ENCODE measurements at places on chromosomes 13 and 19.

GRCh38 chr13:82002710-82003109, 1661.8 kb upstream of the SPRY2 start:
- DNase-seq, result no peak

DNA sequence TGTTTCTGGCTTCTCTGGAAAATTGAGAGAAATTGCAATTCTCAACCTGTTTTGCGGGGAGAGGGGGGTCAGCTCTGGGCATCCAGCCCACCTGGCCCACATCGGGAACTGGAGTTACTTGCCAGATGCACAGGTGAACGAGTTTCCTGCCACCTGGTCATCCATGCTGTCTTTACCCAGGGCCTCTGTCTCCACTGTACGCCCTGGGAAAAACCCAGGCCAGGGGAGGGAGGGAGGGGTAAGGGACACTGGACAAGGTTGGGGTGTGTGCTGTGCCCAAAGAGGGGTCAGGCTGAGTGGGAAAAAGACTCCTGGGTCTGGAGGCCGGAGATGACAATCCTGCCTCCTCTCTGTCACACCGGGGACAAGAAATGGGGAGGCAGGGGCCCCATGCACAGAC, 307.6 kb downstream of the ZNF536 start:
- DNase-seq, result no peak

GRCh38 chr19:14559916-14560775, 11.7 kb downstream of the NDUFB7 start:
- no peak for DNase-seq

DNA sequence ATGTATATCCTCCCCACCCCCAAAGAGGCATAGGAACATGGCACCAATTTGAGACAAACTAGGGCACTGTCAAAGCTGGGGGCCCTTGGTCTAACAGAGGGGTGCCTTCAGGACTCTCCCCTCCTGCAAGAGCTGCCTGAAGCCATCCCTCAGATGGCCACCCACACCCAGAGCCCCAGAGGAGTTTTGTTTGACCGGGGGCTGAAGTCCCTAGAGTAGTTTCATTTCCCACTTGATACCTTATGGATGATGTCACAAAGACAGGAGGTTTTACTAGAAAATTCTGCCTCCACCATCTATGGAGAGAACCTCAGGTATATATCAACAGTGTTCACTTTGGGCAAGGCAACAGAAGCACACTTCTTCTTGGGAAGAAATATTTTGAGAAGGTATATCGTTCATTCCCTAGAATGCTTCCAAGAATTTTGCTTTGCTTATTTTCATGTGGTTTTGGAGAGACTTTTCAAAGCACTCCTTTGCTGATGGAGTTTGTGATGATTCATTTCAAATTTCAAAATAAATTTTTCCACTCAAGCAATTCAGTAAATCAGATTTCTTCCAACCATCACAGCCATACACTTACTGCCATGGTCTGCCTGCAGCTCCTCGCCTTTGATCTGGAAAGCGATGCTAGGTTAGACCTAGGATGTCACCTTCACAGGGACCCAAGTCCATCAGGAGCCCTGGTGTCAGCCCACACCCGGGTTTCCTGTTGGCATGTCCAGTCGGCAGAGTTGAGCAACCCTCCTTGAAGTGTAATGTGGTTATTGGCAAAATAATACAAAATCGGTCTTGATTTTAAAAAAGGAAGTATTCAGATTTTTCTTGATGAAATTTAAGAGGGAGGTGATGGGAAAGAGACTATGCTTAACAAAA, 207.0 kb downstream of the SHISA2 start:
- no peak for DNase-seq

DNA sequence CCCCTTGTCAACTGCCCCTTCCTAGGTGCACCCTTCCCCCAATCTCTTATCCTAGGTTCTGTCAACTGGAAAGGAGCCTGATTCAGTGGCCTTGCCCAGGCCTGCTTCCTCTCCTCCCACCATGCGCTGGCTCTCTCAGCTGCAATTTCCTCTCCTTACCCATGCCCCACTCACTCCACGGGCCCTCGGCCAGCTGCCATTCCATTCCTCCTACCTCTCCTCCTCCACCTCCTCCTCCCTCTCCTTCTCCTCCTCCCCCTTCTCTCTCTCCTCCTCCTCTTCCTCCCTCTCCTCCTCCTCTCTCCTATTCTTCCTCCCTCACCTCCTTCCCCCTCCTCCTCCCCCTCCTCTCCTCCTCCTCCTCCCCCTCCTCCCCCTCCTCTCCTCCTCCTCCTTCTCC, 9.6 kb upstream of the TIMM44 start:
- no peak for DNase-seq

- DNase-seq, result no peak
Measured at GRCh38 chr13:103866048-103866447, 799.8 kb upstream of the SLC10A2 start.

DNA sequence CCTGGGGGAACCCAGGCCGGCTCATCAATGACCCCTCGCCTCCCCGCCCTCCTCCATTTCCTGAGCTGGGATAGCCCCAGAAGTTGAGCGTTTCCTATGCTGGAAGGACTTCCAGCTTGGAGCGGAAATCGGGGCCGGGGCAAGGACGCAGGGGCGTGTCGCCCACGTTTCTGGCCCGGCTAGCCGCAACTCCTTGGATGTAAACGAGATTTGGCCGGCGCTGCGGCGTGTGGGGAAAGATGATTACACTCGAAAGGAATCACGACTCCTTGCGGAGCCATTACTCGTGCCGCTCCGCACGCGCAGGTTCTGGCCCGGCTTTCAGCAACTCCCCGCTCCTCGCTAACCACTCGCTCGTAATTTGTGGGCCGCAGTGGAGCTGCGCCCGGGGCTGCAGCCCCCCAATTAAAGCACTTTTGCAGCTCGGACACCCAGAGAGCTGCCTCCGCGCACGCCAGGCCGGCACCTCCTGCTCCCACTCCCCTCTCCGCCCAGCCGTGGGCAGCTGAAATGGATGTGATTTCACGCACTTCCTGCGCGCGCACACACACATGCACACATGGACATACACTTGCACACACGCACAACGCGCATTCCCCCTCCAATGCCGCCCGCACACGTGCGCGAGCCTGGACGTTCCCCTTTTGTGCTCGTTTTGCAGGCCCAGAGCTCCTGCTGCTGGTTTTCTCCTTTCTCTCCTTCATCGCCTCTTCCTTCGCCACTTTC, 15.7 kb downstream of the ZIC5 start:
- no peak for DNase-seq

GRCh38 chr13:73063166-73063565, 4.4 kb downstream of the KLF5 start:
- DNase-seq, result no peak

- DNase-seq, result no peak
Measured at GRCh38 chr13:111337206-111337605, 16.8 kb downstream of the TEX29 start.

DNA sequence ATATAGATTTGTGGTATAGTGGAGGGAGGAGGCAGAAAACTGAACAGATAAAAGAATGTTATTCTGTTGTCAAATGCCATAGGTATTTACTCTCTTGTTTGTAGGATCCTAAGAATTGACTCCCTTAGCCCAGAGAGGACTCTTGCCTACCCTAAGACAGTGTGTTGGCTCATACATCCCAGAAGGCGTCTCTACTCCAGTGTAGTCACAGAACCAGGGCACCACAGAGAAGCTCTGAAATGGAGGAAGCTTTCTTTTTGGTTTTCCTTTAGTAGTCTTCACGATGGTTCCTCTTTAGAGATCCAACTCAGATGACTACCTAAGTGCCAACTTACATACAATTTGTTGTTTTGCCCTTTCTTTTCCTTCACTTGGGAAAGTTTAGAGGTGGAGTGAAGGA, 14.0 kb downstream of the GPR183 start:
- no peak for DNase-seq

DNA sequence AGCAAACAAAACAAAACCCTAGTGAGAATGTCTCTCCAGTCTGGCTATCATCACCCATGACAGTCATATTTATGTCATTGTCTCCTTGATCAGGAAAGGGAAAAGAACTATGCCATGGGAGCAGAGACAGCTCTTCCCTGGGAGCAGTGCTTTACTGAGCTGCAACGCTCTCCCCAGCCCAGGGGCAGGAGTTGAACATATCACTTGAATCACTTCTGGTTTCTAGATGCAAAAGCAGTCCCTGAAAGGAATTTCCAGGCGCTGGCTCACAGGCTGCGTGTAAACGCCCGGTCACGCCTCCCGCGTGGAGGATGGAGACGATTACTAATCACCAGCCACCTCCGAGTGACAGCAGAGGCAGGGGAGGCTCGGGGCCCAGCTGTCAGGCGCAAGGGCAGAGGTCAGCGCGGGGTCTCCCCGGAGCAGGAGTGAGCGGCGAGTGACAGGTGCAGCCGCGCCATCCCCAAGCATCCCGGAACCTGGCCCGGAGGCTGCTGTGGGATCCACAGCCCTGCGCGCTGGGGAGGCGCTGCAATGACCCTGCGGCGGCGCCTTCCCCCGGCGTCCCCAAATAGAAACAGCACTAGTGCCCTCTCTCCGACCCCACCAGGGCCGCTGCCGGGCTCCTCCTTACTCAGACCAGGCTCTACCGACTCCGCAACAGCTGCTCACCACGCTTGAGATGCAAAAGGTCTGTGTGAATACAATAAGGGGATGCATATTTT, 23.5 kb upstream of the DCLK1 start:
- no peak for DNase-seq

- no peak for DNase-seq
Measured at GRCh38 chr13:91824416-91824815, 426.0 kb downstream of the GPC5 start.

GRCh38 chr13:93876236-93876635, 603.2 kb downstream of the DCT start:
- no peak for DNase-seq

DNA sequence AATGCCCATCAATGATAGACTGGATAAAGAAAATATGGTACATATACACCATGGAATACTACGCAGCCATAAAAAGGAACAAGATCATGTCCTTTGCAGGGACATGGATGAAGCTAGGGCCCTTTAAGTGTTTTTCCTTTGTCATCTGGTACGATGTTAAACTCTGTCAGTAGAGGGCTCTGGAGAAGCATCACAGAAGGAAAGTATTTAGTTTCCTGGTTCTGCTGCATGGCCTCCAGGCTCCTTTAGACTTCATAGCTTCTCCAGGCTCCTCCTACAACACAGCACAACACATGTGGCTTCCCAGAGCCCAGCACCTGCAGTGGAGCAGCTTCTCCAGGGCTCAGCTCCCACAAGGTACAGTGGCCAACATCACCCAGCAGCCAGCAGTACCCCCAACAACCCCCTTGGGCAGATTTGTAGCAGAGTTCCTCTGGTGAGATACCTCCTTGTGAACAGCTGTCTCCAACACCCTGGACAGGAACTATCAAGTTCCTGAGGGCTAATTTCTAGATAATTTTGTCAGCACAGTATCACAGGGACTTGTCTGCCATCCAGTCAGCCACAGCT, 63.4 kb downstream of the KCTD12 start:
- DNase-seq, result no peak

DNA sequence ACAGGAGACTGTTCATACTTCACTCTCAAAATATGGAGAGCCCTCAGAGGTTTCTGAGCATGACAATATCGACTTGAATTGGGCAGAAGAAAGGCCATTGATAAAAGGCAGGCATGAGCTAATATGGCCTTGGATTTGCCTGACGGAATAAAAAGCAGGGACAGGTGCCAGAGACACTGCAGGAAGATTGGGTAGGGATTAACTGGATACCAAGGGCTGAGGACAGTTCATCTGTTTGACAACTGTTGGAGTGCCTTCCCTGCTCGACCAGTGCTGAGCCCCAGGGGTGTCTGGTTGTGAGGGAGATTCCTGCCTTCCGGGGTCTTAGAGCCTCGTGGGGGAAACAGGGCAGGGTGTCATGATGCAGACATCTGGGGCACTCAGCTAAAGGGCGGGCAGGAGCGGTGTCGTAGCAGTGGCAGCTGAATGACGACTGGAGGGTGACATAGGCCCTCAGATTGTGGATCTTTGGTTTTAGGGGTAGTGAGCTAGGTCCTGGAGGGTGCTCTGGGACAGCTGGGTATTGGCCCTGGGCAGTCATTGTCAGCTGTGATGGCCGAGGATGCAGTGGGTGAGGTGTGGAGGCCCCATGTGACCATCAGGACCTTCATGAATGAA, 12.3 kb downstream of the GATAD2A start:
- no peak for DNase-seq

- DNase-seq, result no peak
Measured at GRCh38 chr13:42384265-42384664, 112.3 kb downstream of the AKAP11 start.

GRCh38 chr19:38941979-38942378, 11.2 kb downstream of the MRPS12 start:
- DNase-seq, result no peak

- DNase-seq, result no peak
Measured at GRCh38 chr13:30844548-30845296, 61.3 kb upstream of the MEDAG start.

- DNase-seq, result no peak
Measured at GRCh38 chr19:15837221-15837731, 21.8 kb upstream of the OR10H1 start.

DNA sequence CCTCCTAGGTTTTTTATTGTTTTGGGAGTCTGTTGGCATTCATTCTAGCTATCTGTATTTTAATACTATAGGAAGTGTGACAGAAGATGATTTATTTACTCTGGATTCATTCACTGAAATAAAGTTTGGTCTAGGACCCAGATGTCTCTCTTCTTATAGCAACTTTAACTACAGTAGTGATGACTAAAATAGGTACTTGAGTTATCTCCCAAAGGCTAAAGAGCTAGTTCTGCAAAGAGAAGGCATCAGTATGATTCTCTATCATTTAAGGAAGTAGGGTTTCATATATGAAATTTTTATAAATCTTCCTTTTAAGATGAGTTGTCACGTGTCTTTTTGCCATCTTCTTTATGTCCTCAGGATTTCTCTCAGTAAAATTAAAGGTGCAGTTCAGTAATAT, 507.4 kb downstream of the KCTD12 start:
- no peak for DNase-seq

- no peak for DNase-seq
Measured at GRCh38 chr19:33604651-33605050, 17.1 kb upstream of the CHST8 start.

DNA sequence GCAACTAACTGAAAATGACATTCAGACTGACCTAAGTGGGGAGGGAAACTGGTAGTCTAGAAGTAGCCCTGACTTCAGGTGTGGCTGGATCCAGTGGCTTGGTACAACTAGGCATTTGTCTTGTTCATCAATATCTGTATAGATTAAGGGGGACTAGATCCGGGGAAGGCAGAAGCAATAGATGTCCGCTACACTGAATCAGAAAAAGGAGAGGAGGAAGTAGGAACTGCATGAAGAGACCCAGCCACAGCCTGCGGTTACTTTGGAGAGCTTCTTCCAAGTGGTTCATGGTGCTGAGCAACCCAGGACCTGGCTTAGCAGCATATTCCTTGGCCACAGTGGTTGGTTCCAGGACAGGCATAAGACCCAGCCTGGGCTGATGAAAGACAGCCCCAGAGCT, 9.9 kb upstream of the PRODH2 start:
- no peak for DNase-seq
